ENCODE measurements at places on chromosomes 12 and 14.
A peak's percentile ranks its signal among the peaks of the same experiment; 100 is the strongest.

- no peak for DNase-seq
Measured at GRCh38 chr14:87785897-87786296, 207.1 kb downstream of the GALC start.

DNA sequence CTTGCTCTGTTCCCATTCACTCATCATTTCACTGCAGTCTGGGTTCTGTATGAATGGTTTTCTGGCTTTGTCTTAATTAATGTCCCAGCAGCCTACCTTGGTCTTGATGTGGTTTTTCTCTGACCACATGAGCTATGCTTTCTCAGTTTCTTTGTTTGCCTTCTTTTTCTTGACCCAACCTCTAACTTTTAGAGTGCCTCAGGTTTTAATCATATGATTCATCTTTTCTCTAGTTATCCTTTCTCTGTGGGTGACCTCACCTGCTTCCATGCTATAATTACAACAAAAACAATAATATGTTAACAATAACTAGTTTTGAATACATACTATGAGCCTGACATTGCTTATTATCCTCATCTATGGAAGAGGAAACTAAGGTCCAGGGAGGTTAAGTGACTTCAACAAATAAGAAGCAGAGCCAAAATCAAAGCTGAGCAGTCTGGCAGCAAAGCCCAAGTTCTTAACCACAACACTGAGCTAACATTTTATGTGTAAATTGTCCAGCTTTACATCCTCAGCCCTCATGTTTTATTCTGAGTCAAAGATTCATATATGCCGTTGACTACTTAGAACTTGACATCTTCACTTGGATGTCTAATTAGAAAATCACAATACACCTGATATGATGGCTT lies 4.7 kb upstream of the EPYC start:
- DNase-seq: no peak

GRCh38 chr14:22865424-22866405 lies 5.8 kb upstream of the LRP10 start:
- DNase-seq: peak; percentile 42

DNA sequence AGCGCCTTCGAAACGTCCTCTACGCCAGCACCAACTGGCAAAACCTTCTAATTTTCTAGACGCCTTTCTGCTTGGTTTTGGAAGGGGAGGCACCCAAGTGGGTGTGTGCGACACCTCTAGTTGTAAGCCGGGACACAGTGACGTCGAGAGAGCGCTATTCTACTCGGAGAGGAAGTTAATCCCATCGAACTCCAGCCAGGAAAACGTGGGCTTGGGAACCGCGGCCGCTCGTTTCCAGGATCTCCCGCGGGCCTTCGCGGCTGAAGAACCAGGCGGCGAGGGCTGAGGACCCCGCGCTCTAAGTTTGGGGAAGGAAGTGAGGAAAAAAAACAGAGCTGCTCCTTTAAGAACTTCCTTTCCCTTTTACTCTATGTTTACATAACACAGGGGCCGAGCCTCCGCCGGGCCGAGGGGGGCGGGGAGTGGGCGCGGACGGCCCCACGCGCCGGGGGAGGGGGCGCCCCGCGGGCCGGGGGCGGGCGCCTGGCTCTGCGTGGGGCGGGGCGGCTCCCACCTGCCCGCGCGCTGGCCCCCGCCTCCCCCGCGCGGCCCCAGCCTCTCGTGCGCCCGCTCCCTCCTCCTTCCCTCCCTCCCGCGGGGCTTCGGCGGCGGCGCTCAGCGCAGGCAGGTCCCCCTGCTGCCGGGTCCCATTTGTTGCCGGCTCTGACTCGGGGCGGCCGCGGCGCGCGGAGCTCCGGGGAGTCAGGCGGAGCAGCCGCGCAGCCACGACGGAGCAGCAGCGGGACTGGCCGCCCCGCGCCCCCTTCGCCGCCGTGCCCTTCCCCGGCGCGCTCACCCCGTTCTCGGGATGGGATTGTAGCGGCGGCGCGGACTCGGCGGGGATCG lies at the start of gene PELI2:
Gene PELI2 (plus strand): TSS at position 647 of the 846 bp plus-strand sequence. CDS start 250 bp downstream, outside the sequence.
- peak; percentile 80 for DNase-seq

GRCh38 chr12:124592050-124592449 lies 24.6 kb upstream of the NCOR2 start:
- no peak for DNase-seq
